ENCODE measurements at places on chromosomes 3 and 15.

GRCh38 chr3:17847156-17847555 lies 104.7 kb upstream of the TBC1D5 start:
- DNase-seq: no peak

DNA sequence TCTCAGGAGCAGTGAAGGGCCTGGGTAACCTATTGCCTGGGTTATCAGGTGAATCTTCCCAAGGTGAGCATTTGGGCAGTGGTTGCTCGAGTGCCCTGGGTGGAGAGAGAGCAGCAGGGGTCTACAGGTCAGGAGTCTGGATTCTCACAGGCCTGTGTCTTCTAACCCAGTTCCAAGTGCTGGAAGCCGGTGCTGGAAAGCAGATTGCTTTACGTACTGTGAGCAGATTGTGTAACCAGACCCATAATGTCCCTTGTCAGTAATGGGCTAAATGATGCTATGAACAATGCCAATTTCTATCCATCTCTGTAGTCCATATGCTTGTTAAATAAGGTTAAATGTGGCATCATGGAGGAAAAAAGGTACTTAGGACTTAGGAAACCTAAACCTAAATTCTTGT lies 106.5 kb downstream of the TPRG1 start:
- no peak for DNase-seq

GRCh38 chr15:64191971-64192830 lies 29.4 kb upstream of the PPIB start:
- no peak for DNase-seq

DNA sequence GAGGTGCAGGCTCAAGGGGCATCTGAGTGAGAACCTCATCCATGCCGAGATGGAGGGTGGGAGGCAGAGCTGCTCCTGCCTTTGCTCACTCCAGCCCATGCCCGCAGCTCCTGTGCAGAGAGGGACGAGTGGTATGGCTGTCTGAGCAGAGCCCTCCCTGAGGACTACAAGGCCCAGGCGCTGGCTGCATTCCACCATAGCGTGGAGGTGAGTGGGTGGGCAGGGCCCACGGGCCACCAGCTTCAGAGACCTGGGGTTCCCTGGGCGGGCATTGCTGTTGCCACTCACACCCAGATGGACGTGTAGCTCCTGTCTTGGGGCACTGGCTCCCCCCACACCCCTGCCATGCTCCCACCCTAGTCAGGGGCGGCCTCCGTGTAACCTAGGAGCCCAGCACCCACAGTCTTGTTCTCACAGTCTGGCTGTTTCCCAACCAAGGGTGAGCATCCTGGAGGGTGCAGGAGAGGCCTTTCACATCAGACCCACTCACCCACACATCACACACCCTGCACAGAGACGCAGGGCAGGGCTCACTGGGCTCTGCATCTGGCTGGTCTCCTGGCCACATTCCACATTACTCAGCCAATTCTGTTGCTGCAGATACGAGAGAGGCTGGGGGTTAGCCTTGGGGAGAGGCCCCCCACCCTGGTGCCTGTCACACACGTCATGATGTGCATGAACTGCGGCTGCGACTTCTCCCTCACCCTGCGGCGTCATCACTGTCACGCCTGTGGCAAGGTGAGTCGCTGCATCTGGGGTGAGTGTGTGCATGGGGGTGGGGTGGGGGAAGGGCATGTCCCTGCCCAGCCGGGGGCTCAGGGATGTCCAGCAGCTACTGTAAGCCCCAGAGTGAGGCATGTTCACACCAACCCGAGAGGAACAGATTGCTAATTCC lies 25.3 kb upstream of the NR2C2 start:
- no peak for DNase-seq
